ENCODE measurements at places on chromosomes 3 and 15.

DNA sequence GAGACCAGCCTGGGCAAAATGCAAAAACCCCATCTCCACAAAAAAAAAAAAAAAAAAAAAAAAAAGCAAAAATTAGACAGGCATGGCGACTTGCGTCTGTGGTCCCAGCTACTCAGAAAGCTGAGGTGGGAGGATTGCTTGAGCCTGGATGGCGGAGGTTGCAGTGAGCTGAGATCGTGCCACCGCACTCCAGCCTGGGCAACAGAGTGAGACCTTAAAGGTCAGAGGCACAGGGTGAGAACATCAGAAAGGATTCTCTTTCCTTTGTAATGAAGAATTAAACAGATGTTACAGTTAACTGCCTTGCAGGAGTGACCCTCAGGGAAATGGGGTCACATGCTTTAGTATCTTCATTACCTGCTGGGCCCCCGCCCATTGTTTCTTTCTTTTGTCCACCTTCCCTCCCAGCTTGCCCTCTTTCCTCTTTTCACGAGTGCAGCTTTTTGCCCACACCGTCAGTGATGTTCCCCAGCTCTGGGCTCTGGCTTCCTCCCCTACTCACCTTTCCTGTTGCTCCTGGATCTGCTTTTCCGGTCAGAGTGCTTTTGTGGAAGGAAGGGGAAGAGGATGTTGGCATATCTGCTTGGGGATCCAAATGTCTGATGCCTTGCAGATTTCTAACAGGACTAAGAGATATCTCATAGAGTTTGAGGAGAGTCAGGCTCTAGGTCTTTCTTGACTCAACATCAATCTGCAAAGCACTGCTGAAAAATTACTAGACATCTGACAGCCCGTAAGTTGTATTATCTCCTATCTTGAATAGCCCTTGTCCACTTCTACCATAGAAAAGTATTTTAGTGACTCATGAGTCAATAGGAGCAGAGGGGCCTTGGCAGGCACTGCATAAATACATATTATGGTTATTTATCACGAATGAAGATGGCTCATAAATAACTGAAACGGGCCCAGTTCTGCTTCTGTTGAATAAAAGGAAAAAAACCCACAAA, 35.6 kb upstream of the NDUFB4 start:
- no peak for DNase-seq

DNA sequence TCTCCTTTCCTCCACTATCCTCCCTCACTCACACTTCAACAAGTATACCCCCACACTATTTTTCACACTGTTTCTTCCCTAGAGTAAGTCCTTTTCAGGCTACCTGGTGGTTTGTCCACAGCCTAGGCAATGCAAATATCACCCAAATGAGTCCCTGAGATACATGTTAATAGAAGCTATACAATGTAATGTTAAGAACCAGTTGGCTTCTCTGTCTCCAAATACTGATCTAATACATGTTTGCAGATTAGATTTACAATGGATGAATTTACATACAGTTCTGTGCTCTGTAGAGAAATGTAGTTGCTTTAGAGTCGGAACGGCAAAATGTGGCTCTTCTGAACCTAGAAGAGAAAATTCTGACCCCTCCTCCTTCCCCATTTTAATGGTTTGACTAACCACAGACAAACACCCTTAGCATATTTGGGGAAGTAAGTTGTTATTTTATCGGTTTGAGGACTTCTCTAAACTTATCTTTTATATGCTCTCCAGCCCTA, 63.6 kb upstream of the MBNL1 start:
- DNase-seq: no peak

- no peak for DNase-seq
These were observed 9.9 kb upstream of the PLA2G4D start for GRCh38 chr15:42104095-42104891.

DNA sequence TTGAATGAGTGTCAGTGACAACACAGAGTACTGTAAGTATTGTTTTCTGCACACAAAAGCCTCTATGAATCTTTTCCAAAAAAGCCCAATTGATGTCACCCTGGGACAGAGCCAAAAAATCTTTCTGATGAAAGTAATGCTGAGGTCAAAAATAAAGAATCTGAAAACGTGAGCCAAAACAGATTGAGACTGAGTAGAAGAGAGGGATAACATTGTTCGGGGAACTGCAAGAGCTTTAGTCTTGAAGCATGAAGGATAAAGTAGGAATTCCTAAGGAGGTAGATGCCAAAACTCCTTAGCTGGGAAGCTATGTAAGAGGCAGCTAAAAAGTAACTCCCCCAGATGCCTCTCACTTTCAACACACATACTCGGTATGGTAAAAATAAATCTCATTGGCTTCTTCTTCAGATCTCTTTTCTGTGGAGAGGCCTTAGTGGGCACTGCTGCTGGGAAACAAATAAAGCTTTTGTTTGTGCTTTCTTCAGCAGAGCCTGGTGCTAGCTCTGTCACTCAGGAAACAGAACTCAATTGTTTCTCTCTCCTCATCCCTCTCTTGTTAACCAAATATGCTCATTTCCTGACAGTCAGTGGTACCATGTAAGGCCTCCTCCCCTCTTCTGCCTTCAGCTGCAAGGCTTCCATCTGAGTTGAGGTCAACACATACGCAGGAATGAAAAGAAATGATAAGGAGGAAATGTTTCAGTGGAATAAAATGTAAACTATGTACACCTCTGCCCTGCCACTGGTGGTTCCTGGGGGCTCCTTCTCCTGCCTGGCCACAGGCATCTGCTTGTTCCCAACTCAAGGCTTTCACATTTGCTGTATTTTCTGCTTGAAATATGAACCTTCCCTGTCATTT, 58.1 kb downstream of the CD200 start:
- DNase-seq: peak; percentile 80

DNA sequence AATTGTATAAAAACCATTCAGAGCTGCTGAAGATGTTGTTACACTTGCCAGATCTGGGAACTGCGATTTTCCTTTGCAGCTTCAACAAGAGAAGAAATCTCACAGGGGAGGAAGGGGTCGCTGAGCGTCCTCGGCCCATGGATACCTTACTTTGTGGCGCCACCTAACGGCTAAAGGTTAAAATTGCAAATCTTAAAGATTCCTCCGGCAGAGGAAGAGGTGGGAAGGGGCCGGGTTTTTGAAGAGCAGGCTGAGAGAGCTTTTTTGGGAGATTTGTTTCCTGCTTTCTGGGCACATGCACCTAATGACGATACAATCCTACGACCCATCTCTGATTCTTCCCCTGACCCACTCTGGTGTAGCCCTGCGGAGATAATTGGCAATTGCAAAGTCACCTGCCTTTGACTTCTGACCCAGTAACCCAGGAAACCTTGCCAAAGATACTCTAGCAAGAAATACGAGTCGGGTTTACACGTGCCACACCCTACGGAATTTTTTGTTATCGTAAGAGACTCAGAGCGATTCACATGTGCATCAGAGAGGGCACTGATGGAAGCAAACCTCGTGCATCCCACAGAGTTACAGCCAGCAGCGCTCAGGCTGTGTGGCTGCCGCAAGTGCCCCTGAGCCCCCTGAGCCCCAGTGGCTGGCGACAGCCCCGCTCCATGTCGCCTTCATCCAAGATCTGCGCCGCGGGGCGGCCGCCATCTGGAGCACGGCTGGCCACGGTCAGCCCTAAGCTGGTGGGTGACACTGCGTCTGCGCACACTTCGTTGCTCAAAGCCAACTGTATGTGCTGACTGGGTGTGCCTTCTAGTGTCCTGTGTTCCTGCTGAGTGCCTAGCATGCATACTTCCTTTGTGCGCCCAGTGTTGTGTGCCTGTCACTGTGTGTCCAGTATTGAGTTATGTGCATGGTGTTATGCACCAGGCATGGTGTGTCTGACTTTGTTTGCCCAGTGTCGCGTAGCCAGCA, 55.2 kb upstream of the CHRNA7 start:
- DNase-seq: no peak

GRCh38 chr3:150348500-150348899, 59.6 kb upstream of the TSC22D2 start:
- DNase-seq: no peak

- DNase-seq: no peak
These were observed 85.1 kb downstream of the OXNAD1 start for GRCh38 chr3:16349986-16350596.

DNA sequence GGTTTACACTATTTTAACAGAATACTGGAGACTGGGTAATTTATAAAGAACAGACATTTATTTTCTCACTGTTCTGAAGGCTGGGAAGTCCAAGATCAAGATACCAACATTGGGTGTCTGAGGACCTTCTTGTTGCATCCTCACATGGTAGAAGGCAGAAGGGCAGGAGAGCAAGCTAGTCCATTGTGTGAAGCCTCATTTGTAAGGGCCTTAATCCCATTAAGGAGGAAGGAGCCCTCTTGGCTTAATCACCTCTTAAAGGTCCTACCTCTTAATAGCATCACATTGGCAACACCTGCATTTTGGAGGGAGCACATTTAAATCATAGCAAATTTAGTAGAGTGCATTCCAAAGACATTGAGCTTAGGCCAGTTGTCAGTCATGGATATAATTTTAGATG, 26.2 kb downstream of the UBE2Q2 start:
- no peak for DNase-seq

GRCh38 chr3:123406598-123406997, 42.3 kb downstream of the ADCY5 start:
- no peak for DNase-seq
